ENCODE measurements at places on chromosomes 3 and 15. TPM values are rescaled to one million over a fixed set of nuclear protein-coding genes. Genes with fewer than 3 reads are reported as not detected.
A peak's percentile ranks its signal among the peaks of the same experiment; 100 is the strongest.

DNA sequence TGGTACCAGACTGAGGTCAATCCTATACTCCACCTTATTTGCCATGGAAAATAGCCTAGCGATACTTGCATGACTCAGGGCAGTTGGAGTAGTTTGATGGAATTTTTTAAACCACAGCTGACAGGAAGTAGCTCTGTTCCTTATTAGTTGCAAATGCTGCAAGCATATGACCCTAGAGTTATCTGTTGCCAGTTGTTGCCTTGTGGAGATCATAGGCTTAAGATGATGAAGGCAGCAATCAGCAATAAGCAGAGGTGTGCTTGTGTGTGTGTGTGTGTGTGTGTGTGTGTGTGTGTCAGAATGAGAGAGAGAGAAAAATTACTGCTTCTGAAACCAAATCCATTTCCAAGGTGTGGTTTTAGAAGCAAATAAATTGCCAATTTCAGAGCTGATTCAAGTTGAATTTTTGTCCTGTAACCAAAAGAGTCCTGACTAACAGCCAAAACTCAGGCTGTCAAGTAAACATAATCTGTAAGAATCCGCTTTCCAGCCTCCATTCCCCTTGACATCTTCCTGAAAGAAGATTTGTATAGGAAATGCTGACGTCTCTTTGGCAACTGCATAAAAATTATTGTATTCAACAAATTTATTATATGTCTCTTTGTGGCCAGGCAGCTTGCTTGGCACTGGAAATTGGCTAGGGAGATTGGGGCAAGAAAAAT lies 141.2 kb downstream of the SERPINI1 start:
- H3K4me3 ChIP-seq: no peak overlapping the region
- DNase-seq: no peak
- peak overlapping the region; percentile 30 for H3K27ac ChIP-seq
- no peaks in the 10 kb centered on the region for H3K27me3 ChIP-seq

- no peaks in the 10 kb centered on the region for H3K36me3 ChIP-seq
- no peaks in the 10 kb centered on the region for H3K27me3 ChIP-seq
- no peaks in the 10 kb centered on the region for H3K4me1 ChIP-seq
- no peak overlapping the region for H3K27ac ChIP-seq
- no peak overlapping the region for H3K4me3 ChIP-seq
Measured at GRCh38 chr15:92196342-92196741, 197.3 kb upstream of the ST8SIA2 start.

DNA sequence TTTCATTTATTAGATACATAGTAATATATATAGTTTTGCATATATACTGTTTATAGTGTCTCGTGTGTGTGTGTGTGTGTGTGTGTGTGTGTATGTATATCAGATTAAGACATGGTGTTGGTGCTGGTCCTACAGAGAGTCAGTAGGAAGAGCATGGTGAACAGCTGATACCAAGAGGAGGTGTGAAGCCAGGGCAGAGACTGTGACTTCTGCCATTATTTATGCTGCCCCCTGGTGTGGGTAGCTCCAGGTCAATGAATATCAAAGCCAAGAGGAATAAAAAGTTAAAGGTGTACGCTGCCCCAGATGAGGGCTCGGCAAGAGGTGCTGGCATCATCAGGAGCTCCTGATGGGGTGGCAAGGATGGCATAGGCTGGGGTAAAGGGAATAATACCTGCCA lies 299.5 kb upstream of the RASGRP1 start:
- no peaks in the 10 kb centered on the region for H3K27me3 ChIP-seq
- no peak overlapping the region for H3K4me3 ChIP-seq

GRCh38 chr3:72270072-72270681 lies 485.2 kb upstream of the PROK2 start:
- H3K27me3 ChIP-seq: no peaks in the 10 kb centered on the region
- H3K4me1 ChIP-seq: peaks cover 58% of the 10 kb centered on the region
- no peaks in the 10 kb centered on the region for H3K36me3 ChIP-seq
- DNase-seq: peak; percentile 93

DNA sequence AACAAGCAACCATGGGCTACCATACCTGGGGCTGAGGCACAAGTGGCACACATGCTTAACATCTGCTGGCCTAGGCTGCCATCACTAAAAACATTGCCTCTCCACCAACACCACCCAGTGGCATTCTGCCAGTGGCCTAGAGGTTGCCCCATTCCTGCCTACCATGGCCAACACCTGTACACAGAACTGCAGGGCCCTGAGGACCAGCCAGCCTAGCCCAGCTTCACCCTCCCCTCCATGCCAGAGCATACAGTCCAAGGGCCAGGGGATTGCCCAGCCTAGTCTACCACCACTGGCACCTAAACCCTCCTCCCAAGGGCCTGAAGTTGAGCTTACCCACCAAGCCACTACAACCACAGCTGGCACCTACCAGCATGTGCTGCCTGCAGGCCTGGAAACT lies 35.3 kb downstream of the NEK10 start:
- no peak overlapping the region for H3K4me3 ChIP-seq
- no peaks in the 10 kb centered on the region for H3K36me3 ChIP-seq
- no peaks in the 10 kb centered on the region for H3K27me3 ChIP-seq
- no peaks in the 10 kb centered on the region for H3K4me1 ChIP-seq
- no peak overlapping the region for H3K27ac ChIP-seq
- DNase-seq: no peak

DNA sequence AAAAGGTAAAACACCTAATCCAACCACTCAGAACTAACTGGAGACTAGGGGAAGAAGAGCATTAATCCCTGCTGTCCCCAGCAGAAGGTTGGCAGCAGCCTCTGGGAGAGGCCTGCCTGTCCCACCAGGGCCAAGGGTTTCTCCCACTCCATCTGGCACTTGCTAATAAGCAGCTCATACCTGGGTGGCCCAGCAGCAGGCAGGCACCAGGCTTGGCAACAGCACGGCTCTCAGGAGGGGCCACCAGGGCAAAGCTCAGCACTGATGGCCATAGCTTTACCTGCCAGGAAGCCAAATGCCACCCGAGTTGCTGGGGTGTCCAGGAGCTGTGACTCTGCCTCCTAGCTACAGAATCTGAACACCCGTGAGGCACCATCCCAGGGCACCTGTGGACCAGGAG lies 58.3 kb downstream of the BOC start:
- H3K27ac ChIP-seq: peak overlapping the region; percentile 41
- peaks cover 63% of the 10 kb centered on the region for H3K36me3 ChIP-seq
- H3K4me3 ChIP-seq: no peak overlapping the region
- peaks cover 58% of the 10 kb centered on the region for H3K4me1 ChIP-seq
- DNase-seq: no peak
- no peaks in the 10 kb centered on the region for H3K27me3 ChIP-seq

- H3K4me1 ChIP-seq: peaks cover 13% of the 10 kb centered on the region
- H3K27me3 ChIP-seq: no peaks in the 10 kb centered on the region
- no peak overlapping the region for H3K4me3 ChIP-seq
- H3K27ac ChIP-seq: no peak overlapping the region
- no peaks in the 10 kb centered on the region for H3K36me3 ChIP-seq
Measured at GRCh38 chr3:24023197-24023596, 78.1 kb downstream of the NR1D2 start.

GRCh38 chr3:55166576-55167555 lies 239.0 kb upstream of the LRTM1 start:
- H3K27ac ChIP-seq: no peak overlapping the region
- no peak for DNase-seq
- H3K36me3 ChIP-seq: no peaks in the 10 kb centered on the region
- peaks cover 4% of the 10 kb centered on the region for H3K4me1 ChIP-seq
- no peaks in the 10 kb centered on the region for H3K27me3 ChIP-seq

DNA sequence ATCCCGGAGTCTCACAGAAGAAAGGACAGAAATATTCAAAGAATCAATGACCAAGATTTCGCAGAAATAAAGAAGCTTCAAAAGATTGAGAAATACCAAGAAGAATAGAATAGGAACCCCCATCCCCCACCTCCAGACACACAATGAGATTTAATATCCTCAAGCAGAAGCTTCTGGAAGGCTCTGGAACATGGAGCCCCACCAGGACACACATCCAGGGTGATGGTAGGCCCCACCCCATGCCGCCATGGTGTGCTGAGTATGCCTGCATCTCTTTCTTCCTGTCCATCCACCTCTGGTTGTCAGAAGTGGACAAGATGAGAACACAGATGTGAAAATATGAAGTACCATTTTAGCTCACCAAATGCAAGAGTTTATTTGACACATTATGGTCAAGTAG lies 19.3 kb downstream of the PRR23E start:
- no peaks in the 10 kb centered on the region for H3K4me1 ChIP-seq
- no peaks in the 10 kb centered on the region for H3K36me3 ChIP-seq
- H3K27me3 ChIP-seq: peaks cover 40% of the 10 kb centered on the region
- H3K27ac ChIP-seq: no peak overlapping the region
- no peak overlapping the region for H3K4me3 ChIP-seq
- DNase-seq: peak; percentile 41

DNA sequence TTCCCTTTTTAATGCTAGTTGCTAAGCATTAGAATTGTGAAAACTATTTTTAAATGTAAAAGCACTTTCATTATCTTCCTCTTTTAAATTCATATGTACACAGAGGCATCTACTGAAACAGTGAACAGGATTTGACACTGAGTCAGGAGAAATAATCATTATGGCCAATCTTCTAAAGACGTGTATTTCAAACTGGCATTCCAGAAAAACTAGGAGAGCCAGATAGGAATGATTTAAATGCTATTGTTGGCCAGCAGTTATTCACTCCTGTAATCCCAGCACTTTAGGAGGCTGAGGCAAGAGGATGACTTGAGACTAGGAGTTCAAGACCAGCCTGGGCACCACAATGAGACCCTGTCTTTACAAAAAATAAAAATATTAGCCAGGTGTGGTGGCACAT lies 67.6 kb upstream of the RAP2B start:
- no peaks in the 10 kb centered on the region for H3K4me1 ChIP-seq
- H3K36me3 ChIP-seq: no peaks in the 10 kb centered on the region
- DNase-seq: no peak

- H3K27me3 ChIP-seq: no peaks in the 10 kb centered on the region
- H3K36me3 ChIP-seq: no peaks in the 10 kb centered on the region
- DNase-seq: no peak
- H3K4me1 ChIP-seq: no peaks in the 10 kb centered on the region
- no peak overlapping the region for H3K4me3 ChIP-seq
Measured at GRCh38 chr3:145807990-145808389, 353.0 kb downstream of the PLOD2 start.

- no peak overlapping the region for H3K4me3 ChIP-seq
- H3K36me3 ChIP-seq: no peaks in the 10 kb centered on the region
- no peaks in the 10 kb centered on the region for H3K27me3 ChIP-seq
- H3K4me1 ChIP-seq: no peaks in the 10 kb centered on the region
- DNase-seq: no peak
Measured at GRCh38 chr3:159439346-159439745, 549.3 kb upstream of the IL12A start.

DNA sequence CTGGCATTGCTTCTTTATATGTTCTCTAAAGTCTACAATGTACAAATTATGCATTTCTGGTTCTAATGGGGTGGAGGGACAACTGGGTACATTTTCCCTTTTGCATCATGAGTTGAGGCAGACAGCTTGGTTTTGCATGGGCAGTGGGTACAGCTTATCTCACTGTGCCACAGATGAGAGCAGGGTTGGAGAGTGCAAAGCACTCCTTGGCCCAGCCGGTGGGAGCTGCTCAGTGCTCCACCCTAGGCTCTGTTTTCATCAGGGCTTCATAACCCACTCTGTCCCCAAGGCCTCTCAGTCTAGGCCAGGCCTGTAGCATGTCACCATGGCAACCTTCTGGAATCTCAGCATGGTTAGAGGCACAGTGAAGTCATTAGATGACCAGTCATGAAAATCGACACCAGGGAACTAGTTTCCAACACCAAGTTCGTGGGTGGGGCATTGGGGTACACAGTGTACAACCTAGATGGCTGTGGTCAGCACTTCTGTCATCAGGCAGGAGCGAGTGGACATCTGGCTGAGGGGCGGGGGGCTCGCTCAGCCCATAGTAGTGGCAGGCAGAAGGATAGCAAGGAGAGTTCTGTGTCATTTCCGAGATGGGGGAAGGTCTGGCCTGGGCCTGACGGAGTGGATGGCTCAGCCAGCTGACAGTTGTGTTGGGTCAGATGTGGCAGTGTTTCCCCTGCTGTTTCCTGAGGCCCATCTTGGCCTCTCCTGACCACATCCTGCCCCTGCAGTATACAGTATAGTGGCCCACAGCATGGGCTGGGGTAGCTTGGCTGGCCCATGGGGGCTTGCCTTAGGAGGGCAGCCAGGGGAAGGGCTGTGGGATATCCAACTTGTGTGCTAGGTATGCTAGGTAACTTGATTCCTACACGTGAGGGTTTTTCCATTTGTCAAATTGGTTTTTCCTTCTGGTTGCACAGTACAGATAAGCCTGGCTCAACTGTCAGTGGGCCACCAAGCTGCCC lies 75.7 kb upstream of the PRR23C start:
- H3K36me3 ChIP-seq: no peaks in the 10 kb centered on the region
- no peaks in the 10 kb centered on the region for H3K27me3 ChIP-seq
- no peak overlapping the region for H3K4me3 ChIP-seq

DNA sequence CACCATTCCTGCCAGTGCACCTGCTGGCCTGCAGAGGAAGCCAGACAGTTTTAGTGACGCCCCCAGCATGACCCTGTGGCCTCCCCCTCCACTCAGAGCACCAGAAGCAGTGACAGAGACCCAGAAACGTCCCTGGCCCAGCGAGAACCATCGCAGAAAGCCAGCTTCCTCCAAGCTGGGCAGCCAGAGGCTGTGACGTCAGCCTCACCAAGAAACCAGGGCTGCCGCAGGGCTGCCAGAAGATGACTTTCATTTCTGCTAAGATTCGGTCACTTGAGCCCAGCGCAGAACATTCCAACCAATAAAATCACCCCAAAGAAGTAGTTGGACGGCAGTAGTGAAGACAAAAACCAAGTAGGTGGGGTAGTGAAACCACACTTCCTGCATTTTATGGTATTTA lies 29.6 kb upstream of the RPL32 start:
- H3K27ac ChIP-seq: no peak overlapping the region
- H3K36me3 ChIP-seq: no peaks in the 10 kb centered on the region
- H3K4me1 ChIP-seq: peaks cover 17% of the 10 kb centered on the region
- DNase-seq: no peak
- peaks cover 16% of the 10 kb centered on the region for H3K27me3 ChIP-seq

DNA sequence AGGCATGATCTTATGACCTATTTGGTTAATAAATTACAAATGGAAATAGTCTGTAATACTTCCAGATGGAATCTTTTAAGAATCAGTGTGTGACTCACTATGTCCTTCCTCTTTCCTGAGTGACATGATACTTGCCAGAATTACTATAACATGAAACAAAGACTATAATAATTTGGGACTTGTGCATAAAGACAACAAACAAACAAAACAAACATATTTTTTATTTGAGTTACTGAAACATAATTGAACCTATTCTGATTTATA lies 1268.1 kb downstream of the OTOL1 start:
- H3K4me1 ChIP-seq: no peaks in the 10 kb centered on the region
- no peaks in the 10 kb centered on the region for H3K27me3 ChIP-seq
- H3K27ac ChIP-seq: no peak overlapping the region
- H3K36me3 ChIP-seq: no peaks in the 10 kb centered on the region
- DNase-seq: no peak

DNA sequence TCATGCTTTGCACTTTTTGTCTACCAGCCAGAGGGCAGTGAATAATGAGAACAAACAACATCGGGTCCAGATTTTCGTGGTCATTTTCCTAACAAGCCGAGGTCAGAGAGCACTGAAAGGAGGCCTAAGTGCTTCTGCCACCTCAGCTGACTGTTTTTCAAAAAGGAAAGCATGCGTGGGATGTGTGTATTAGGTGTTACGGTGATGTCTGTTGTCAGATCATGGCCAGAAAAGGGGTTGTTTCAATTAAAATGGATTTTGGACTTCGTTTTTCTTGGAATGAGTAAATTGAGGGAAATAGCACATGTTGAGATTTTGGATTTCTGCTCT lies 99.5 kb downstream of the APBA2 start:
- H3K27me3 ChIP-seq: no peaks in the 10 kb centered on the region
- H3K27ac ChIP-seq: no peak overlapping the region
- no peaks in the 10 kb centered on the region for H3K36me3 ChIP-seq
- no peak for DNase-seq

Gene PLSCR4
- total RNA-seq: 27.4 TPM

Gene ITGA11
- total RNA-seq: 2.8 TPM

Gene ZBTB20
- total RNA-seq: 23.6 TPM

Gene REC114
- total RNA-seq: not detected

Gene KLHL40
- not detected for total RNA-seq

Gene CD86
- 12.2 TPM for total RNA-seq
